PC-9 (cell line): ENCODE measurements at places on chromosomes 12 and 14. TPM values are rescaled to one million over a fixed set of nuclear protein-coding genes. Genes with fewer than 3 reads are reported as not detected.

DNA sequence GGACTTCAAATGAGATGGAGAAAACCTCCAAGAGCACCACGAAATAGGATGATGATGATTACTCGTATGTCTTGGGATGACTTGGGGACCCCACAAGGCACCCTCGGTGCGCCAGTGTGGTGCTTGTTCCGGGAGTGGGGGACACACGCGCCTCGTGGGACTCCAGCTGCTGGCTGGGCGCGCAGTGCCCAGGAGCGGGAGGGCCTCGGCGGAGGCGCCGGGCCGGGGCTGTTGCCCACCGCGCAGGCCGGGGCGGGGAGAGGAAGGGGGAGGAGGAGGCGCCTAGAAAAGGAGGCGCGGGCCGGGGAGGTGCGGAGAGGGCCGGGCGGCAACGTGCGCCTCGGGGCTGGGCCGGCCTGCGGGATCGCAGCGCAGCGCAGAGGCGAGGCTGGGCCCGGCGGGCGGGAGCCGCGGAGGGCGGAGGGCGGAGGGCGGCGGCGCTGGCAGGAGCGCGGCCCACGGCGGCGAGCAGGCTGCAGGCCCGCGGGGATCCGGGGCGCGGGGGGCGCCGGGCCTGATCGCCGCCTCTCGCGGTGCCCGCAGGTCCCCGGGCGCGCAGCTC lies at the start of gene RFLNA:
Gene RFLNA (plus strand): TSS at position 314 of the 562 bp plus-strand sequence. CDS start 337 bp downstream, outside the sequence.
- peaks cover 62% of the 10 kb centered on the region for H3K27me3 ChIP-seq
- no peak within 1 kb of the TSS for H3K27ac ChIP-seq
- DNase-seq: no peak
- no peaks in the 10 kb centered on the region for H3K36me3 ChIP-seq

OR4Q2 gene
- not detected in 2 replicates for total RNA-seq

DNA sequence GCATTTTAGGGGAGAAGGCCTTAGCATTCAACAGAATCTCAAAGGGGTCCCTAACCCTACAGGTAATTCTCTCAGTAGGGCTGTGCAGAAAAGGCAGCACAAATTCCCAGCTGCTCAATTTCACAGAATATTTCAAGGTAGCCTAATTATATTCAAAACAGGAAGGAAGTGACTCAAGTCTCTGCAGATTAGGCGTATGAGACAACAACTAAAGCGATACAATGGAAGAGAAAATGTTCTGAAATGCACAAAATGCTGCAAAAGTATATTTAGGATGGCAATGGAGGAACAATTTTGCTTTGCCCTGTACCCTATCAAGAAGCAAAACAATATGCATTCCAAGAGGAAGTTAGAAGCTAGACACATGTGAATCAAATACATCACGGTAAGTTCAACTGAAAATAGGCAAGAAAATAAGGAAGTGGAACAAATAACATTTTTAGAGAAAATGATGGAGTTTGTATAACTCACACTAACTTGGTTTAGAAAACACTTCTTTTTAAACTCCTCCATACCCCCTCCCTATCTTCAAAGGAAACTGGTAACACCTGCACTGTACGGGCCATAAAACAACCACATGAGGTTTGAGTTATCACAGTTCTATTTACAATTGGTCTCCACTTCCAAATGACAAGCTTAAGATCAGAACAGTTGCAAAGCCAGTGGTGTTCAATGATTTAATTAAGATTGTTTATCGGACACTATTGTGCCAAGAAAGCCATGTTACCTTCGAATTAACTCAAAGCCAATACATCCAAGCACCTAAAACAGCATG lies 1.6 kb downstream of the GIT2 start:
- no peak overlapping the region for H3K27ac ChIP-seq
- H3K4me1 ChIP-seq: peaks cover 21% of the 10 kb centered on the region
- no peak for DNase-seq

DTX1 gene
- 0.13 and 0.25 TPM in 2 replicates for total RNA-seq

- H3K4me1 ChIP-seq: peaks cover 32% of the 10 kb centered on the region
- peak overlapping the region; percentile 91 for H3K4me3 ChIP-seq
- H3K27ac ChIP-seq: peak overlapping the region; percentile 70
Observed at GRCh38 chr14:73887694-73888459, 1.2 kb downstream of the ZNF410 start.

DNA sequence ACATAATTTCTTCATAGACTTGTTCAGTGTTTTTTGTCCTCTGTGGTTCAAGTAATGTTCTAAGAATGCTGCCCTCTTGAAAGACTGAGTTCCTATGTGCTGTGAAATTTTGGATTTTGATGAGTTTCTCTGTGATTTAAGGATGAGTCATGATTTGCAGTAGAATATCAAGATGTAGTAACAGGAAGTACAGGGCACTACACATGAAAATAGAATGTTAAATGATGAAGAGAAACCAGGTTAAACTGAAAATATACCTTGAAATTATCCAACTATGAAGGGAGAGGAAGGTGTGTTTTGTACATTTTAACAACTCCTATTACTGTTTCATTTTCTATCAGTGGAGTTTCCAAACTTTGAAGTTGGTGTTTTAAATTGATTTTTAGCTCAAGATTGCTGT lies 4.8 kb downstream of the ELK3 start:
- H3K27ac ChIP-seq: peak overlapping the region; percentile 99
- DNase-seq: peak; percentile 93
- no peaks in the 10 kb centered on the region for H3K27me3 ChIP-seq
- peak overlapping the region; percentile 39; the same call in 1 of the 2 replicates for H3K4me3 ChIP-seq

GRCh38 chr12:80778005-80778541 lies 61.4 kb downstream of the MYF5 start:
- no peak overlapping the region for H3K4me3 ChIP-seq
- no peaks in the 10 kb centered on the region for H3K27me3 ChIP-seq
- no peaks in the 10 kb centered on the region for H3K36me3 ChIP-seq
- peak; percentile 38 for DNase-seq

GRCh38 chr12:99529966-99530365 lies 117.6 kb upstream of the GARIN6 start:
- no peak for DNase-seq
- no peak overlapping the region for H3K4me3 ChIP-seq
- H3K27ac ChIP-seq: no peak overlapping the region

- H3K27me3 ChIP-seq: no peaks in the 10 kb centered on the region
- H3K27ac ChIP-seq: no peak overlapping the region
- no peak for DNase-seq
- H3K4me3 ChIP-seq: no peak overlapping the region
Observed at GRCh38 chr12:57181561-57182155, 34.2 kb upstream of the LRP1-AS start.

DNA sequence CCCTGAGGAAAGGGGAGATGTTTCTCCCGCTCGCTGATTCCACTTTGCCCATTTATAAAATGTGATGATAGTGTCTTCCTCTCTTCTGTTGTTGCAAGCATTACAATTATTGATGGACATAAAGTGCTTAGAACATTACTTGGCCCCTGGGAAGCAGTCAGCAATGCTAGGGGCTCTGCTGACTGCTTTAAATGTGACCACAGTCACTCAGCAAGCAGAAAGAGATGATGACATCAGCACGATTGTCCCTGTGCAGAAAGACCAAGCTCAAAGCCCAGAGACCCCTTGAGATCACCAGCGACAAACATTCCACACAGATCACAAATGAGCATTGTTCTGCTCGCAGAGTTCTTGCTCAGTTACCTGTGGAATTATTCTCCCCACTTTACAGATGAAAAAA lies 26.5 kb downstream of the TUNAR start:
- H3K4me3 ChIP-seq: no peak overlapping the region
- DNase-seq: no peak
- H3K27me3 ChIP-seq: peaks cover 11% of the 10 kb centered on the region; the same call in 1 of the 2 replicates
- H3K27ac ChIP-seq: no peak overlapping the region
- no peaks in the 10 kb centered on the region for H3K36me3 ChIP-seq
- H3K4me1 ChIP-seq: no peaks in the 10 kb centered on the region

GRCh38 chr14:106021832-106022231 lies 495.4 kb downstream of the TMEM121 start:
- no peak overlapping the region for H3K27ac ChIP-seq
- H3K27me3 ChIP-seq: 0 out of 2 replicates have a peak, but pooled peaks cover 4% of the 10 kb centered on the region
- DNase-seq: no peak

ZNF891 gene
- total RNA-seq: 2.4 and 3.2 TPM in 2 replicates

KIF5A gene
- total RNA-seq: 0.07 TPM in 1 of 2 replicates, not detected in the other

NDRG2 gene
- 12.2 and 14.6 TPM in 2 replicates for total RNA-seq

GPR162 gene
- total RNA-seq: 2.4 and 3.8 TPM in 2 replicates

DNA sequence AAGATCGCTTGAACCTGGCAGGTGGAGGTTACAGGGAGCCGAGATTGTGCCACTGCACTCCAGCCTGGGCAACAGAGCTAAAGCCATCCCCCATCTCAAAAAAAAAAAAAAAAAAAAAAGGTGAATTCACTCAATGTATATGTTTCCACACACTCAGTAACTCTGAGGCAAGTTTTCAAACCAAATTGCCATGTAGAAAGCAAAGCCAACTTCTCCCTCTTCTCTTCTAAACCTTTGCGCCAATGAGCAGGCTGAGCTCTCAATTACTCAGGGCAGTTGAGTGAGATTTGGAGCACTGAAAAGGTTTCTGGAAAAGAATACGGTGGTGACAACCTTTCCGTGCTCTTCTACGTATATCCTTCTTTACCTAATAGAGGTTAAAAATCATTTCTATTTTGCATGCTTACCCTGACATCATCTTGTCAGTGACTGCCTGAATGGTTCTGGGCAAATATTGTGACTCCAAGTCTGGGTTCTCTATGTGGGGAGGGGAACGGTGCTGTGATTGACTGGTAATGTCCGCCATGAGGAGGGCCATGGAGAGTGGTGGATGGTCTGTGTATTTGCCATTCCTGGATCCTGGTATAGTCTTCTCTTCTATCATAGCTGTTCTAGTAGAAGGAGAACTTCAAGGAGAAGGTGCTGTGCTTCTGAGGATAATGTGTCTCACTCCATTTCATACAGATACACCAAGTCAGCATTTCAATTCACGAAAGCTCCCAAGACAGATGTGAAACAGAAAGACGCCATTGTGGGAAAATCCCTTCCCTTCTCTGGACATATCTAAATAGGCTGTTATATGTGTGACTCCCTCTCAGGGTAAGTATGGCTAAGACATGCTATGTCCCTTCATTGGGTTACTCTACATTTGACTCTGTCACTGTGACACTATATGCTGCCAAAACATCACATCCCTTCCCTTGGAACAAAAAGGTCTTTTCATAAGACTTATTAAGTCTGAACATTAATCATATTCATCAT lies 46.2 kb upstream of the MED13L start:
- H3K4me1 ChIP-seq: peaks cover 7% of the 10 kb centered on the region; the same call in 1 of the 2 replicates
- DNase-seq: no peak
- H3K4me3 ChIP-seq: no peak overlapping the region
- H3K36me3 ChIP-seq: no peaks in the 10 kb centered on the region

GRCh38 chr12:6978611-6979011 lies 7.9 kb downstream of the EMG1 start:
- H3K27me3 ChIP-seq: no peaks in the 10 kb centered on the region
- H3K36me3 ChIP-seq: peaks cover 42% of the 10 kb centered on the region
- peaks cover 13% of the 10 kb centered on the region for H3K4me1 ChIP-seq
- no peak for DNase-seq

PAPOLA gene
- total RNA-seq: 59.5 and 68.4 TPM in 2 replicates

- no peak overlapping the region for H3K27ac ChIP-seq
- H3K36me3 ChIP-seq: no peaks in the 10 kb centered on the region
- H3K4me1 ChIP-seq: no peaks in the 10 kb centered on the region
- peaks cover 54% of the 10 kb centered on the region for H3K27me3 ChIP-seq
Observed at GRCh38 chr12:125331342-125332052, 266.3 kb downstream of the AACS start.

- no peak overlapping the region for H3K4me3 ChIP-seq
- no peak overlapping the region for H3K27ac ChIP-seq
- DNase-seq: peak; percentile 46
- H3K4me1 ChIP-seq: peaks cover 31% of the 10 kb centered on the region
- H3K27me3 ChIP-seq: no peaks in the 10 kb centered on the region
Observed at GRCh38 chr12:6180268-6181051, 19.7 kb upstream of the CD9 start.

- no peak for DNase-seq
- H3K4me3 ChIP-seq: no peak overlapping the region
- no peaks in the 10 kb centered on the region for H3K36me3 ChIP-seq
- H3K27ac ChIP-seq: no peak overlapping the region
- H3K27me3 ChIP-seq: no peaks in the 10 kb centered on the region
Observed at GRCh38 chr14:102538602-102539543, 29.3 kb upstream of the ANKRD9 start.

IRAK3 gene
- 0.07 TPM in 1 of 2 replicates, not detected in the other for total RNA-seq

- H3K4me1 ChIP-seq: no peaks in the 10 kb centered on the region
- no peaks in the 10 kb centered on the region for H3K36me3 ChIP-seq
- H3K4me3 ChIP-seq: no peak overlapping the region
- H3K27ac ChIP-seq: no peak overlapping the region
- H3K27me3 ChIP-seq: peaks cover 8% of the 10 kb centered on the region; the same call in 1 of the 2 replicates
- no peak for DNase-seq
Observed at GRCh38 chr14:93648440-93649168, 139.7 kb downstream of the PRIMA1 start.

GRCh38 chr12:54207539-54208294 lies 18.9 kb upstream of the SMUG1 start:
- H3K36me3 ChIP-seq: no peaks in the 10 kb centered on the region
- H3K4me3 ChIP-seq: no peak overlapping the region
- H3K27ac ChIP-seq: no peak overlapping the region
- peak; percentile 62 for DNase-seq
- no peaks in the 10 kb centered on the region for H3K27me3 ChIP-seq
- H3K4me1 ChIP-seq: no peaks in the 10 kb centered on the region

OVCH1 gene
- not detected in 2 replicates for total RNA-seq

CCDC88C gene
- total RNA-seq: 7.4 and 10.4 TPM in 2 replicates

TMEM229B gene
- total RNA-seq: 1.2 and 1.6 TPM in 2 replicates

GRCh38 chr14:95657454-95657853 lies 28.8 kb upstream of the TCL1B start:
- H3K27ac ChIP-seq: no peak overlapping the region
- no peak overlapping the region for H3K4me3 ChIP-seq
- H3K27me3 ChIP-seq: peaks cover 12% of the 10 kb centered on the region; the same call in 1 of the 2 replicates
- no peaks in the 10 kb centered on the region for H3K36me3 ChIP-seq

GRCh38 chr14:74765721-74766120 lies 2.6 kb downstream of the YLPM1 start:
- H3K4me3 ChIP-seq: peak overlapping the region; percentile 80
- H3K27me3 ChIP-seq: no peaks in the 10 kb centered on the region
- H3K36me3 ChIP-seq: peaks cover 38% of the 10 kb centered on the region
- DNase-seq: no peak

UBR7 gene
- total RNA-seq: 9.3 and 14.3 TPM in 2 replicates

DNA sequence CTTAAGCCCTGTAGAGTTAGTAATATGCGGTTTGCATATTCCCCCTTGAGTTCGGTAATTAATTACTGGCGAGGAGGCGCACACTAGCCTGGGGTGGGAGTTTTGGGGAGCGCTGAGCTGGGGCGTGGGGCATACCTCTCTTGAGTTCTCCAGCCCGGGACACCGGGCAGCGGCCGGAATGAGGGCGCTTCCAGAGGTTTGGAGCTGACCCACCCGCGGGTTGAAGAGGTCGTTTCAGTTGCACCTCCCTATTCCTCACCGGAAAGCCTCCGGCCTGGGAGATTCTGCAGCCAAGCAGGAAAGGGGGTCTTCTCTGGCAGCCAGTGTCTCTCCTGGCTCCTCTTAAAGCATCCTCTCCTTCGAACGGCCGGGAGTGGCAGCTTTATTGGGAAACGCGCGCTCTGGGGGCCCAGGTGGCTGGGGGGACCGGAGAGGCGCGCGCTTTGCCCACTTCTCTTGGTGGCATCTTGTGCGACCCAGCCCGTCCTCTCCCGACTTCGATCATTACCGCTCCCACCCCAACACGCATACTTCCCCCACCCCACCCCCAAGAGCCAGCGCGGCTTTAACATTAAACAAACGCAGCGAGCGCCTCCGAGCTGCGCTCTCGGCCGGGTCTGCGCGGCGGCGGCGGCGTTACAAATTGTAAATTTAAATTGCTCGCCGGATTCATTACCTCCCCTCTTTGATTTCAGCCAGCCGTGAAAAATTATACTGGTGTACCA lies 3.9 kb upstream of the LHX5 start:
- H3K4me1 ChIP-seq: no peaks in the 10 kb centered on the region
- peaks cover 88% of the 10 kb centered on the region for H3K27me3 ChIP-seq
- no peak overlapping the region for H3K4me3 ChIP-seq
